ENCODE measurements at places on chromosomes 3 and 15. TPM values are rescaled to one million over a fixed set of nuclear protein-coding genes. Genes with fewer than 3 reads are reported as not detected.
A peak's percentile ranks its signal among the peaks of the same experiment; 100 is the strongest.

- DNase-seq: no peak
Observed at GRCh38 chr3:145807990-145808389, 353.0 kb downstream of the PLOD2 start.

DNA sequence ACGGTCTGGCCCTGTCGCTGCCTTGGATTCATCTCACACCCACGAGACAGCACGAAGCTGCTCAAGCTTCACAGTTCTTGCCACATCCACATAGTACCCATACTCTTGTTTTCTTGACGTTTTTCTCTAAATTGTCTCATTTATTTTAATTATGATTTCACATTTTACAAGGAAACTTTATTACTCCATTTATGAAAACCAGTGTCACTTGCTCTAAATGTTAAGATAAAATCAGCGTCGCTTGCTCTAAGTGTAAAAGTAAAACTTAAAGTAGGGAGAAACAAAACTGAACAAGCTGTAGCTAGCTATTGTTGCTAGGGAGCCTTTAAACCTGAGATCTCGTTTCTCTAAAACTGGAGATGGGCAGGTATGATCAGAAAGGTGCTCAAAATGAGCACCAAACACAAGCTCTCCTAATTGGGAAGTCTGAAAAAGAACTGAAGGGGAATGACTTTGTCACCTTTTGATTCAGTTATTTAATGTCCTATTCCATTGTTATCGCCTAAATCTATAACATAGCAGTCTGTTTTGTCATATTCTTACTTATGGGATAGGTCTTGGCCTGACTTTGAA lies 680 bp downstream of the IFT122 start:
- no peak for DNase-seq

GRCh38 chr15:62325597-62325996 lies 160.5 kb upstream of the C2CD4B start:
- DNase-seq: no peak

GRCh38 chr3:126537730-126538281 lies 13.9 kb downstream of the CHST13 start:
- DNase-seq: no peak

DNA sequence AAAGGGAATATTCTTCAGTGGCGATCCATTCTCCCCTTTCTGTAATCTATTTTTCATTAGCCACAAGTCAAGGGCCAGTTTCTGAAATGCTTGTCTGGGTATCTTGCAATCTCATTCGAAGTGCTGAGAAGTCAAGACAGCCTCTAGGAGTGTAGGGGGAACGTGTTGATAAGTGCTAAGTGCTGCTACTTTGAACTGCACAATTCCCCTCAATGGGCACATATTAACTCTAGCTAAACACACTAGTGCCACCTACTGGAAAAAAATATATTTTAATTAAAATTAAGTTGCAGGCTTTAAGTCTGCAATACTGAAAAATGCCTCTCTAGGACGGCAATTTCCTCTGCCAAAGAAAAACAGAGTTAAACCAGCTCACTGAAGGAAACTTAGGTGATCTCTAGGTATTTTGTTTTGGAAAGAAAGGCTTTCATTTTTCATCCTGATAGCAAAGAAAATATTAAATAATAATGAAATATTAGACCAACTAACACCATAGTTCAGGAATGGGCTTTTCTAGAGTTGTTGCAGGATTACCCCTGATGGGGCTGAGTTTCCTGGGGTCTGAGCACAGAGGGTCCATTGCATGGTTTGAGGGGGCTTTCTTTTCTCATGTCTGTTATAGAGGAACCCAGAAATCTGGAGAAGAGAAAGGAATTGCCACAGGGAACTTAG lies 181.9 kb upstream of the KBTBD8 start:
- no peak for DNase-seq

DNA sequence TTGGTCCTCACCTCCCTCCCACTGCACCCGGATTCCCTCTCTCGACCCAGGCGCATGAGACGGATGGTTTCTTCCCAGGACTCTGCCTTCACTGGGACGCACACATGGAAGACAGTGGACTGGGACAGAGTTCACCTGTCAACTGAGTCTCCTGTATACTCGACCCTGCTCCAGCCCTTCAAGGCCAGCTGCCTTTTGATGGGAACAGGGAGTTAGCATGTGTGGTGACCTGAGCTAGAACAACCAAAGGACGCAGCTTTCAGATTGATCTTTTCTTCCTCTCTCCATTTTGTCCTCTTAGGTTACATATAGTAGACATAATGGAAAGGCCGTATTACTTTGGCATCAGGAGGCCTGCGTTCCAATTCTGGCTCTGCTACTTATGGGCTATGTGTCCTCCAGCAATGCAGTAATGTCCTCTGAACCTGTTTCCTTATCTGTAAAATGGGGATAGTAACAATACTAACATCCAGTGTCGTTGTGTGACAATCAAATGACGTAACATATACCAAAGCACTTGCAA lies 94.1 kb downstream of the PEX5L start:
- DNase-seq: no peak

DNA sequence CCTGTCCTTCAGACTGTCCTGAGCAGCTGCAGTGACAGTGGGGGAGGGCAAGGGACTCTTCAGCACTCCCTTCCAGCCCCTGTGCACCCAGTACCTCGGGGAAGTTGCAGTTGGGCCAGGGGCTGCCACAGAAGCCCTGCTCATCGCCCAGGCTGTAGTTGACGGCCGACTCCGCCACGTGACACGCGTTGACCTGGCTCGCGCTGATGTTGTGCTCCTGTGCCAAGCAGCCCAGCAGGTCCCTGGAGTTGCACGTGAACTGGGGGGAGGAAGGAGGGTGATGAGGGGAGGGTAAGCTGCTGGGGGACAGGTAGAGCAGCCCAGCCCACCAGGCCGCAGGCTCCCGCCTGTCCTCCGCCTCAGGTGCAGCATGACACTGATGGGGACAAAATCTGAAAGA lies 101.2 kb downstream of the SEC22A start:
- no peak for DNase-seq

- no peak for DNase-seq
Observed at GRCh38 chr15:47846128-47846868, 129.0 kb downstream of the SEMA6D start.

DNA sequence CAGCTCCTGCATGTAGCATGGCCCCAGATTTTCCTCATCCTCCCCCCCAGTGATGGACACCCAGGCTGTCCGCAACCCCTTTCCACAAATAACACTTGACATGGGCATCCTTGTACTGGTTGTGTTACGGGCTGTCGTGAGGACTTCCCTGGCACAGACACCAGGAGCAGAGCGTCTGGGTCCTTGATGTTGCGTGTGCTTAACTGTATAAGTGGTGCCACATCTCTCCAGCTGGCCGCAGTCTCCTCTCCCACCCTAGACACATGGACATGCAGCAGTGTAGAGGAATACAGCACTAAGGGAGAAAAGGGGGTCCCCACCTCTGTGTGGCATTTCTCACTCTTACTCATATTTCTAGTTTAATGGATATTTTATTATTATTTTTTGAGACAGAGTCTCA lies 56.6 kb downstream of the FBLN2 start:
- no peak for DNase-seq

- no peak for DNase-seq
Observed at GRCh38 chr3:72810659-72811434, 37.4 kb downstream of the SHQ1 start.

- no peak for DNase-seq
Observed at GRCh38 chr3:76035117-76035516, 249.8 kb upstream of the ZNF717 start.

GRCh38 chr3:69092030-69092516 lies 7.3 kb downstream of the ARL6IP5 start:
- DNase-seq: no peak

- DNase-seq: peak; percentile 92
Observed at GRCh38 chr3:195909644-195910498, 1.5 kb upstream of the TNK2 start.

GRCh38 chr15:52361494-52361893 lies 65.9 kb upstream of the MYO5C start:
- no peak for DNase-seq

GRCh38 chr3:60448696-60449095 lies 802.6 kb downstream of the FHIT start:
- no peak for DNase-seq

GRCh38 chr3:175392653-175393052 lies 533.5 kb downstream of the NAALADL2 start:
- no peak for DNase-seq

DNA sequence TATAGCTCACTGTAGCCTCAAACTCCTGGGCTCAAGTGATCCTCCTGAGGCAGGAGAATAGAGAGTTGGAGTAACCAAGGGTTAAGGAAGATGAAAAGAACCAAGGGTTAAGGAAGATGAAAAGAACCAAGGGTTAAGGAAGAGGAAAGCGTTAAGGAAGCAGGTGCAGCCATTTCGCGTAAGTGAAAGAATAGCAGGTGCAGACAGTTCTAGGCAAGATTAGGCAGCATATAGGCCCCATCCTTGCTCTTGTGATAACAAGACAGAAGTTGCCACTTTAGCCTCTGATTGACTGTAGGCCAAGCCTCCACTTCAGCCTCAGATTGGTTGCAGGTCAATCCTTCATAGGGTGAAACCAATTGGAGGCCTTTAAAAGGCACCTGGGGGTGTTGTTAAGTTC lies 677.4 kb downstream of the PDCD6IP start:
- DNase-seq: no peak

- no peak for DNase-seq
Observed at GRCh38 chr3:144187531-144188210, 216.0 kb downstream of the DIPK2A start.

GRCh38 chr15:41367418-41367817 lies 34.7 kb downstream of the NUSAP1 start:
- no peak for DNase-seq

DNA sequence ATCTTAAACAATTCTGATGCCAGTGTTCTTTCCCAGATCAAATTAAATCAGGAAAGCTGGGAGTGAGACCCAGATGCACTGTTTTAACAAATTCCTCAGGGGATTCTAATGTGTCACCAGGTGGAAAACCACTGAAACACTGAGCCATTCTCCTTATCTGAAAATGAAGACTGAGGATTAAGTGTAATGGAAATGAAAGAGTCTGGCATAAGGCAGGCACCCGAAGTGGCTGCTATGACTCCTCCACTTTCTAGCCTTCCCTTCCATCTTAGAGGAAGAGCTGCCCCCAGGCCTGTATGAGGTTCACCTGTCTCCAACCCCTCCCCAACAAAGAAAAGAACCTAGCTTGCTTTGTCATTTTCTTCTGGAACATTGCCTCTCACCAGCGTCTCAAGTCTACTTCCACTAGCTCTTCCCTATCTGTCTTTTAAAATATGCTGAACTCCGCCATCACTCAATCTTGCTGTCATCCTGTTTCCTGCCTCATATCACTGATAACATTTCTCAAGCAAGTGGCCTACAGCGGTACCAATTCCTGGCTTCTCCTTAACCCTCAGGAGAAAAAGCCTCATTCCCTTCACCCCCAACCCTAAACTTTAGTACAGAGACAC lies 13.7 kb upstream of the ABHD2 start:
- no peak for DNase-seq

DNA sequence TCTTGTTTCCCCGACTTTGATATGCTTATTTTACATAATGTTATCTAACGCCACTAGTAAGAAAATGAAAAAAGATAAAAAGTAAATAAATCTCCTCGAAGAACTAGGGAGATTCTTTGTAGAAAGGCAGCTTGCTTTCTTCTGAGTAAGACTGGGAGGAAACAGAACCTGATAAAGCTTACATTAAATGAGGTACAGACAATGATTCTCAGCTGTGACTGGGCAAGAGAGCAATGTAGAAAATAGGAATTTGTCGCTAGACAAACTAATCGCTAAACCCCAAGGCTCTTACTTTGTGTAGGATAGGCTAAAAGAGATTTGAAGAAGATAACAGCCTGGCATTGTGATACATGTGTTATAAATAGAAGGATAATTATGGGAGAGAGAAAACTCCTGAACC lies 919.0 kb upstream of the ALCAM start:
- DNase-seq: no peak

GRCh38 chr15:87638554-87639083 lies 617.9 kb downstream of the NTRK3 start:
- DNase-seq: no peak

DNA sequence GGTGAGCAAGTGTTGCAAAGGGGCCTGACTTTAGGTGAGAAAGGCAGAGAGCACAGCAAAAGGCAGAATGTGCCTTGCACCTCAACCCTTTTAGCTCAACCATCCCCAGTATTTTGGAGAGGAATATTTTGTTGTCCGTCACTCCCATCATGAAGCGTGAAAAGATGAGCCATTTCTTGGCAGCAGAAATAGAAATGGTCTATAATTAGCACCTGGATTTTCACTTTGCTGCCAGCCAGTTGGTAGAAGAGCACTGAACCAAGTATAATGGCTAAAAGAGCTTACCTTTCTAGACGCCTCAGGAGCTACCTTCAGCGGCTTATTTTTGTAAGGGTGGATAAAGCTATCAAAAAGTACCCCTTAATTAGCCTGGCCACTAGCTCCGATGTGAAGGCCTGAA lies 406.7 kb downstream of the OCA2 start:
- DNase-seq: no peak

PXYLP1 gene
- total RNA-seq: 13.7 TPM

ADIPOQ gene
- total RNA-seq: 1.3 TPM

CCDC80 gene
- 5.9 TPM for total RNA-seq

MKRN3 gene
- total RNA-seq: 3.6 TPM

RNU5B-1 gene
- total RNA-seq: not detected

NTRK3 gene
- total RNA-seq: 0.78 TPM

Data from mucosa of descending colon (tissue), 3 donors.